ENCODE measurements at places on chromosomes 4 and X. TPM values are rescaled to one million over a fixed set of nuclear protein-coding genes. Genes with fewer than 3 reads are reported as not detected.

C4orf51 gene
- total RNA-seq, result not detected

NONO gene
- total RNA-seq, result 539 TPM

ODAM gene
- not detected for total RNA-seq

NCAPG gene
- total RNA-seq, result 79.1 TPM

BEX1 gene
- total RNA-seq, result 0.29 TPM

SLC6A14 gene
- total RNA-seq, result not detected

MSANTD1 gene
- total RNA-seq, result 2.5 TPM

TNIP3 gene
- total RNA-seq, result 2.3 TPM

VEGFC gene
- not detected for total RNA-seq

TXK gene
- total RNA-seq, result 52.3 TPM

SLC4A4 gene
- 0.46 TPM for total RNA-seq

All from activated T-cell treated with anti-CD3 and anti-CD28 coated beads, Interleukin-2, amount 50 U/mL, for 72 hours (primary cell).